ENCODE measurements at places on chromosomes 13 and 19.

- no peak for DNase-seq
Measured at GRCh38 chr19:2808129-2808941, 11.3 kb upstream of the ZNF554 start.

DNA sequence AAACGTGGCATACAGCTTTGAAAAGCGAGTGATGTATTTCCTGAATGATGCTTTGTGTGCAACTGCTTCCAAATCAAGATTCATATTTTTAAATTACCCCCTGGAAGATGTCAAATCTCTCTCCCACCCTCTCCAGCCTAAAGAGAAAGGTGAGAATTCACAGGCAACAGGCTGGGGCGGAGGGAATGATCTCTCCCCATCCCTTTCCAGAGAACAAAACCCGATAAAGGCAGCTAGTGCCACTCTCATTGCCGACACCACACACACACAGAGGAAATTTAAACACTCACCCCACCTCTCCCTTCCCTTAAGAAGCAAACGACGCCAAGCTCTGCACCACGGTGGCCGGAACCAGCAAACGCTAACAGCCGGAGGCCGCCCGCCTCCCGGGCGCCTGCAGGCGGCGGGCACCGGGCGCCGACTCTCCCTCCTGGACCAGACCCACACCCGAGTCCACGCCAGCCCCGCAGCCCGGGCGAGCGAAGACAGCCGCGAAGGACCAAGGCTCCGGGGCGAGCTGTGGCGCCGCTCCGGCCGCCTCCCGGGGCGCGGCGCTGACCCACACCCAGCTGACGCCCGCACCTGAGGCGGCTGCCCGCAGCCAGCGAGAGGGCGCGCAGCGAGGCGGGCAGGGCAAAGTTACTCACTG, 477 bp downstream of the LNX2 start:
- DNase-seq, result peak; percentile 18

DNA sequence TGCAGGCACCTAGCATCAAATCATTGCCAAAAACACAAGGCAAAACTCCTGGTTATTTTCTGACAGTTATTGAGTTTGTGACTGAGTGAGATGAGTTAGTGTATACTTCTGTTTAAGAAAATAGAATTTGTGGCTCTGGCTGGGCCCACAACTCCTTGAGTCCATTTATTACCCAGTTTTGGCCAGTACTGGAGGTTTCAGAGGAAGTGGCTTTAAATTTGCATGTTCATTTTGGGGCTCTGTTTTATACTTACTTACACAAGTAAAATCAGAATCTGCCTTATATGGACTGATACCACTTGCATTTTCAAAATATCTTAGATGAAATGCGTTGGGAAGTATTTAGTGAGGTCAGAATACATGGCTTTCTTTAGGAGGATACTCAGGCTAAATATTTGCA, 29.0 kb downstream of the TNFSF11 start:
- DNase-seq, result no peak

DNA sequence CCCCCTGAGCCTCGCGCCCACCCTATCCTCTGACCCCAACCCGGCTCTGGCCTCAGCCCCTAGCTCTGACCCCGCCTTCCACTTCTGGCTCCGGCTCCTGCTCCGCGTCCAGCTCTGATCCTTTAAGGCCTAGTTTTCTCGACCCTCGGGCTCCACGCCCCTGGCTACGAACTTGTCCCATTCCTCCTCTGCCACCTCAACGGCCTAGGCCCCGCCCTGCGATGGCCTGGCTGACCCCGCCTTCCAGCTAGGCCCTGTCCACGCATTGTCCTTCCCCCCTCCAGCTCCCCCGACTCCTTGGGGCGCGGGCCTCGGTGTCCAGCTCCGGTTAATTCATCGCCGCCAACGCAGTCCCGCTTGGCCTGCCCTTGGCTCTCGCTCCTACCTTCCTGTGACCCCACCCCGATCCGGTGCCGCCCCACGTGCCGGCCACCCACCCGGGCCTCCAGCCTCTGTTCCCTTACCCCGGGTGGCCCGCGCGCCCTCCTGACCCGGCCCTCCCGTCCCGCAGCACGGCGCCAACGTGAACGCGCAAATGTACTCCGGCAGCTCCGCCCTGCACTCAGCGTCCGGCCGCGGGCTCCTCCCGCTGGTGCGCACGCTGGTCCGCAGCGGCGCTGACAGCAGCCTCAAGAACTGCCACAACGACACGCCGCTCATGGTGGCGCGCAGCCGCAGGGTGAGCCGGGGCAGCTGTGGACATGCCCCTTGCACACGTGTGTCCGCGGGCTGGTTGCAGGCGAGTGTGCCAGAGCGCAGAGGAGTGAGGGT, 9.4 kb downstream of the BCL3 start:
- no peak for DNase-seq

DNA sequence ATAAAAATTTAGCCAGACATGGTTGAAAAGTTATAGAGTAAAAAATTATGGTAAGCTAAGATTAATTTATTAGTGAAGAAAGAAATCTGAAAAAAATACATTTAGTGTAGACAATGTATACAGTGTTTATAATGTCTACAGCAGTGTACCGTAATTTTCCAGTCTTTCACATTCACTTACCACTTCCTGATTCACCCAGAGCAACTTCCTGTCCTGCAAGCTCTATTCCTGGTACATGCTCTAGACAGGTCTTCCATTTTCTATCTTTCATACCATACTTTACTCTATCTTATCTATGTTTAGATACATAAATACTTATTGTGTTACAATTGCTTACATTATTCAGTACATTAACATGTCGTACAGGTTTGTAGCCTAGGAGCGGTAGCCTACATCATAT, 1387.8 kb upstream of the ATXN8OS start:
- no peak for DNase-seq

DNA sequence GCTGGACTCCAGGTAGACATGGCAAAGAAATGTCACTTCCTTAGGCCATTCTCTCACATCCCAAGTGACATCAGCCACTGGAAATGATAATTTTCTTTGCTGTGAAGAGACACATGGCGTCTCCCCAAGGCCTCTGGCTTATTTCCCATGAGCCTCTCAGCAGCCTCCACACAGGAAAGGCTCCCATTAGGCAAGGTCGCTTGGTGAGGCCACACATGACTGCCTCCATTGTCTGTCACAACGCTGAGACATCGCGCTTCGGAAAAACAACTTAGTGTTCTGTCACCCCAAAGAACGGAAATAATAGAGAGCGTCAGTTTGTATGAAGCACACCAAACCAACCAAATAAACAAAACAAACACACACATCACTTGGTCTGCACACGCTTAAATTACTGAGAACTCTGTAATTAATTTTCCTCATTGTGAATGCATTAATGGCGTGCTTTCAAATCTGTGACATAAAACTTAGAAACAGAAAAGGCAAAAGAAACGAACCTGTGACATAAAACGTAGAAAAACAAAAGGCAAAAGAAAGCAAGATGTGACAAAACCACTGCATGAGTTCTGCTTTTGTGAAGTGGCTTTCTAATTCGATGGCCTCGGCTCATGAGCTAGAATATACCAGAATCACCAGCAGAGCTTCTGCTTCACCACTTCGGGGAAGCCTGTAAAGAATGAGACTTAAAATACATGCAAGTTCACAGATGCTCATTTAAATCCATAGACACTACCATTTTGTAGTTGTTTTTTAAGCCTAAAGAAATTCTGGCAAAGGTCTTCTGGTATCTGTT, 404.2 kb upstream of the SGCG start:
- DNase-seq, result no peak

- DNase-seq, result no peak
Measured at GRCh38 chr19:11494634-11495285, 10.9 kb downstream of the ZNF653 start.

DNA sequence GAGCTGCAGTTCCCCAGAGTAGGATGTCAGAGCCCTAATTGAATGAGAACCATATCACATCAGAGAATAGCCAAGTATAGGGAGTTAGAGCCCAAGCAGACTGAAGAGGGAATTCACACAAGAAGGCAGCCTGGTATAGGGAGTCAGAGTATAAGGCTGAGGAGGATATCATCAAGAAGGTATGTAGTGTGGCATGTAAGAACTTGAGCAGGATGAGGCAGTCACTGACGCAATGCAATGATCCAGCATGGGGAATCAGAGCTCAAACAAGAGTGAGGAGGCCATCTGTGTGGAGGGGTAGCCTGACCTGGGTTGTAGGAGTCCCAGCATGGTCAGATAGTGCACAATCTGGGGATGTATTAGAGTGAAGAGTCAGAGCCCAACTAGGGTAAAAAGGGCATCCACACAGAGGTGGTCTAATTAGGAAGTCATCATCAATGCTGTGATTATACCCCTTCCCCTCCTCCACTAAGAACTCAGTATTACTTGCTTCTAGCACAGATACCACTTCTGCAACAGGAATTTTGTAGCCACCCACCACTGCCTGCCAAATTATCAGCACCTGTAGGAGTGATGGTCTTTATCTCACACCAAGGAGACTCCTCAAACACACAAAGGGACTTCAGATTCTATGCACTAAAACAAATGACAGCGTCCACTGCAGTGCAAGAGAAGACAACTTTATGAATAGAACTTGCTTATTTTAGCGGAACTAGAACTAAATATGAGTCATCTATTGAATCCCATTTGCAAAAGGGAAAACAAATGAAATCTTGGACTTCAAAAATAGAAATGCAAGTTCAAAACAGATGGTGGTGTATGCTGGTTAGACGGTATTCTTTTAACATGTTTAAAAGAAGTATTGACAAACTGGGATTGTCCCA, 107.2 kb downstream of the FNDC3A start:
- no peak for DNase-seq

DNA sequence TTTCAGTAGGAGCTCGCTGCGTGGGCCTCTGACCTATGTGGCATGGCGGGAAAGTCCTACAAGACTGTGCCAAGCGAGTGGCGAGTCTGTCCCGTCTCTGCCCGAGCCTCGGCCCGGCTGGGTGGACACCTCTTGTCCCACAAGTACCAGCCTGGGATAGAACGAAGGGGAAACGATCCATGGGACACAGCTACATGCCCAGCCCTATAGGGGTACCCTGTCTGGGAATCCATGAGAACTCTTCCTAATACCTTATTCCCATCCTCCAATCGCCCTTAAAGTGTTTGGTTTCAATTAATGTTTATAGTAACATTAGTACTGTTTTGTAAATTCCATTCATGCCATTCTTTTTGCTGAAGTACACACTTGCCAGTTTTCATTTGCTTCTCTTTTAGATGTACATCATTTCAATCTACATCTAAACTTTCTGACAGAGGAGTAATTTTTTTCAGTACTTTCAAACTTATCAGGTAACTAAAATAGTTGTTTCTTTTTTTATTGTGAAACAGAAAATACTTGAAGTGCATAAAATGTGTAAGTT, 667 bp upstream of the ZNF790 start:
- no peak for DNase-seq

- no peak for DNase-seq
Measured at GRCh38 chr19:52226652-52227051, 36.8 kb downstream of the PPP2R1A start.

- DNase-seq, result no peak
Measured at GRCh38 chr13:101474419-101474957, 22.0 kb downstream of the ITGBL1 start.

DNA sequence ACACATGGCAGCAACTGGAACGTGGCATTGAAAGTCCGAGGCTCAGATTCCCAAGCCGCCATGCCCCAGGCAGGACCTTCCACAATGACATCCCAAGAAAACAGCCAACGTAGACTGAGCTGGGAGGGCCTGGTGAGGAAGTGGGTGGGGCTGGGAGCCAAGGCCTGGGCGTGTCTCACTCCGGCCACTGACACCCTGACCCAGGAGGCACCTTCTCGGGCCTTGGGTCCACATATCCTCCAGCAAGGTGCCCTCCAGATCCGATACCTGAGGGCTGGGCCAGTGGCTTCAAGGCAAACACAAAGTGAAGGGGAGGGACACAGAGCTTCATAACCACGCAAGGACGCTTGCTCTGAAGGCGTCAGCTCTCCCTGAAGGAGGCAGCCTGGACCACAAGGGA, 43.0 kb downstream of the RAB20 start:
- DNase-seq, result no peak

DNA sequence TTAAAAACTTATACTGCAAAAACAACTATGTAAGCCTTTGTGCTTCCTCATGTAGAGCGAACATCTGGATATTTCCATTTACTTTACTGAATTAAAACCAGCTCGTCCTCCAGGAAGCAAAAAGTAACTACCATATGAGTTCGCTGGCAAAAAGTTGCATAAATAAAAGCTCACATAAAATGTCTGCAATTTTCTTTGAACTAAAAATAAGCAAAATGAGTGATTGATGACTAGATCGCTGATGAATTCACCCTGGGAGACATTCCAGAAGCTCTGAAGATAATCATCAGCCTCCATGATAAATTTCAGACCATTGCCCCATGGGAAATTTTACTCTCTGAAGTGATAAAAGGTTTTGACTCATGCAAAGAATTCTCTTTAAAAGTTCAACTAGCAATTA, 67.3 kb upstream of the SACS start:
- no peak for DNase-seq

DNA sequence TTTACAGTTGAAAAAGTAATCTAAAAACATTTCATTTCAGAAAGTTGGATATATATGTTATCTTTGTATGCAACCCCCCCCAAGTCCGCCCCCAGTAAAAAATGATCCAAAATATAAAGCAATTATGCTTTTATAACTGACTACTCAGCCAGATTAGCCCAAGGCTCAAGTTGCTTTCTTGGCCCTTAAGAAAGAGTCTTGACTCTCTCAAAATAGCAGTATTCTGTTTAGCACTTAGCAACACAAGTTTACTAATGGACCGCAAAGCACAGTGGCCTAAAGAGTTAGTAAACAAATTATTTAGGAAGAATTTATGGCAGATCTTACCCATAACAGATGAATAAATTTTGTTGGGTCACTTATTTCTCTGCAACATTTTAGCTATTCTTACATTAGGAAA, 86.9 kb downstream of the ELF1 start:
- DNase-seq, result no peak

Measured in stimulated activated CD4-positive, alpha-beta T cell treated with anti-CD3 and anti-CD28 coated beads, TNF-alpha, amount 100 ng/mL, for 1 hour (primary cell).